Hypothalamus (tissue), 51 donors: ENCODE measurements at places on chromosomes 7 and 10.

GRCh38 chr10:114516356-114516755, 112.1 kb upstream of the AFAP1L2 start:
- DNase-seq: no peak

DNA sequence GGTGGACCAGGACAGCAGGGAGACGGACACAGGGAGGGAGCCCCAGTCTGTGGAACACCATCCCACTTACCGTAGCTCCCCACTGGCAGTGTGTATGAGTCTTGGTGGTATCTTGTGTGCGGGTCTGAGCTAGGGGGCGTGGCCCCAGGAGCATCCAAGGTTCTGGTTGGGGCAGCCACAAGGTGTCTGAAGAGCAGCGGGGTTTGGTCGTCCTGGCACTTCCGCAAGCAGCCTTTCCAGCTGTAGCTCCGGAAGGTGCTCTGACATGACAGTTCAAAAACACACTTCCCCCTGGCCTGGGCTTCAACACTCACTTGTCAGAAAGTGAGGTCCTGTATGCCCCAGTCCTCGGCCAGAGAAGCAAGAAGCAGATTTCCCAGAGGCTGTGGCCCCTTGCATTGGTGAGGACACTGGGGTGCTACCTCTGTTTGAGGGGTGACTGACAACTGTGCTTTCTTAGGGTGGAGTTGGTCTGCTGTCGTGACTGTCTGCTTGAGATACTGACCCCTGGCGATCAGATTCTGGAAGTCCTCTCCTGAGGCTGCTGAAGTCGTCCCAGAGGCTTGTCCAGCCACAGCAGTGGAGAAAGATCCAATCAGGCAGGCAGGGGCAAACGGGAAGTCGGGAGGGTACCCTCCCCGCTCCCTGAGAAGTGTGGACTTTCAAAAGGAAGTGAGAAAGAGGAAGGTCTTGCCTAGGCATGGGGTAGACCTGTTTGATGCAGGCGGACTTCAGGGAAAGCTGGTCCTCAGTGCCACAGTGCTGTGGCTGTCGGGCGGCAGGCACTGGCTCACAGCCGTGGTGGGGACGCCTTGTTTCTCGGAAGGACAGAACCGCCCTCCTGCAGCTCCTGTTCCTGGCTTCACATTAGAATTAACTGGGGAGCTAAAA, 51.4 kb upstream of the PFKFB3 start:
- DNase-seq: peak; percentile 67

GRCh38 chr7:46189255-46189790, 268.3 kb upstream of the IGFBP3 start:
- no peak for DNase-seq

GRCh38 chr10:57867241-57867640, 400.5 kb downstream of the IPMK start:
- no peak for DNase-seq

GRCh38 chr7:140778975-140779374, 82.5 kb downstream of the NDUFB2 start:
- DNase-seq: no peak

DNA sequence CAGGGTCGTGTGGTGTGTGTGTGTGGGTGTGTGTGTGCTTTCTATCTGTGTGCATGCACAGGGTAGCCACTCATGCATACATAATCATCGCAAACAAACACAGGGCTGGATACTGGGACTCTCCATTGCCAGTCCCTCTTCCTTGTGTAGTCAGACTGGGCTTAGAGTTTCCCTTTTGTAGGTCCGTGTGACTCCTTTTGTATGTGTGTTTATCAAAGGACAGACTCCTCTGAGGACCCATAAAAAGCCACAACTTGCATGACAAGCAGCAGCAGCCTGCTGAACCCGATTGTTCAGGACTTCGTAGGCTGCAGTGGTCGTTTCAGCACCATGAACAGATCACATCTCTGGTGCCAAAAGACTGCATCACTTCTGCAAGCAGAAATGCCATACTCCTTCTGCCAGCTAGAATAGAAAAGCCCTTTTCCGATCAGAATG, 895 bp downstream of the VSTM2A start:
- DNase-seq: no peak

DNA sequence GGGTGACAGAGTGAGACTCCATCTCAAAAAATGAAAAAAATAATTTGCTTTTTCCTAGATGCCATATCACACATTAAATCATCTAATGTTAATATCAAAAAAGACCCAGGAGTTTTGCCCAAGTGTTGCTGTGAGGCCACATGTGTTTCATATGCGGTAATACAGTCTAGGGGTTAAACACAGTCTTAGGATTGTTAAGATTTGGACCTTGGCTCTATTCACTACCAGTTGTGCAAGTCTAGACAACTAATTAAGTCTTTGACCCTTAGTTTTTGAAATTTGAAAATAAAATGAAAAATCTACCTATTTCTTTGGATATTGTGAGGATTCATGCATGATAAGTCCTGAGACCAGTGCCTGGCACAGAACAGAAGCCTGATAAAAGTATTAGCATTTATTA, 14.9 kb upstream of the MALRD1 start:
- DNase-seq: no peak

DNA sequence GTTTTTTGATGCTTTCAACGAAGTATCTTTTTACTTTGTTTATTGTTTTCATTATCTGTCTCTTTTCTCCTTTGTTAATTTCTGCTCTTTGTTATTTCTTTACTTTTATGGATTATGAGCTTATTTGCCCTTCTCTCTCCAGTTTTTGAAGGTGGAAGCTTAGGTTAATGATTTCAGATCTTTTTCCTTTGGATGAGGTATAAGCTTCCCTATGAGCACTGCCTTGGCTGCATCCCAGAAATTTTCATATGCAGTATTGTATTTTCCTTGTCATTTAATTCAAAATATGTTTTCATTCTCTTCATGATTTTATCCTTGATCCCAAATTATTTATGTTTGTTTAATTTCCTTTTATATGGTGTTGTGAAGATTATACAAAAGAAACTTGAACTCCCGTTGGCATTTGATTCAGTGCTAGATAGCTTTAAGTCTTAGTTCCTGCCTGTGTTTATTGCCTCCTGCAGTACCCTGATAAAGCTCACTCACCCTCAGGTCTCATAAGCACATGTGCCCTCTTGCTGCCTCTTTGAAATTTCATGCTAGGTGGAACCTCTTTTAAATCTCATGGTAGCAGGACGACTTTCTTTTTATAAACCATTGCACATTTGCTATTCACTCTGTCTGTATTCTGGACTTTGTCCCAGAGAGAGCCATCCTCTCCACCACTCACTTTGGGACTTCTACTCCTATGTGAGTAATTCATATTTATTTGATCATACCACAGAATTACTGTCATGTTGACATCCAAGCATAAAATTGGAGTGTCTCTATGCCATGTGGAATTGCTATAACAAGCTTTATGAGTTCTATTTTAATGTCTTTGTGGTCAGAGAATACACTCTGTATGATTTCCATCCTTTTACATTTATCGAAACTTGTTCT, 23.0 kb upstream of the CEP41 start:
- no peak for DNase-seq

DNA sequence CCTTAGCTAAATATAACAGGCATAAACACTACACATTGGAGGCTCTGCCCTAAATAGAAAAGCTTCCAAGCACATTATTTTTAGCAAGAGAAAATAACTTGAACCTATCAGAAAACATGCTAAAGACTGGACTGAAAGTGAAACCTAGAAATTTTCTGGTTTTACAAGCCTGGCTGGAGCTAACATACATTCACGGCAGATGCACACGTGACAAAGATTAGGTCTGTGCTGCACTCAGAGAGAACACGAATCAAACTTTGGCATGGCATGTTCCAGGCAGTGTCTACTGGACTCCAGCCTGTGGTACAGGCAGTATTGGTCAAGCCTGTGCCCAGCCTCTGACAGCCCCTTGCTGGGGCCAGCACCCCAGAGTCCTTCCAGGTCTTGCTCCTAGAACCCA, 94.1 kb upstream of the PCBD1 start:
- DNase-seq: no peak

DNA sequence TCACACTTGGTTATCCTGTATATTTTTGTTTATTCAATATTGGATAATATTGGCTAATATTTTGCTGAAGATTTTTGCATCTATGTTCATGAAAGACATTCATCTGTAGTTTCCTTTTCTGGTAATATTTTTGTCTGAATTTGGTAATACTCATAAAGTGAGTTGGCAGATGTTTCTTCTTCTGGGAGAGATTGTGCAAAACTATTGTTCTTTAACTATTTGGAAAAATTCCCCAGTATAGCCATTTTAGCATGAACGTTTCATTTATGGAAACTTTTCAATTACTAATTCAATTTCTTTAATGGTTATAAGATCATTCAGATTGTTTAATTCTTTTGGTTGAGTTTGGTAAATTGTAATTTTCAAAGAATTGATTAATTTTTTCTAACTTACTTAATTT, 560.8 kb upstream of the FZD8 start:
- no peak for DNase-seq

DNA sequence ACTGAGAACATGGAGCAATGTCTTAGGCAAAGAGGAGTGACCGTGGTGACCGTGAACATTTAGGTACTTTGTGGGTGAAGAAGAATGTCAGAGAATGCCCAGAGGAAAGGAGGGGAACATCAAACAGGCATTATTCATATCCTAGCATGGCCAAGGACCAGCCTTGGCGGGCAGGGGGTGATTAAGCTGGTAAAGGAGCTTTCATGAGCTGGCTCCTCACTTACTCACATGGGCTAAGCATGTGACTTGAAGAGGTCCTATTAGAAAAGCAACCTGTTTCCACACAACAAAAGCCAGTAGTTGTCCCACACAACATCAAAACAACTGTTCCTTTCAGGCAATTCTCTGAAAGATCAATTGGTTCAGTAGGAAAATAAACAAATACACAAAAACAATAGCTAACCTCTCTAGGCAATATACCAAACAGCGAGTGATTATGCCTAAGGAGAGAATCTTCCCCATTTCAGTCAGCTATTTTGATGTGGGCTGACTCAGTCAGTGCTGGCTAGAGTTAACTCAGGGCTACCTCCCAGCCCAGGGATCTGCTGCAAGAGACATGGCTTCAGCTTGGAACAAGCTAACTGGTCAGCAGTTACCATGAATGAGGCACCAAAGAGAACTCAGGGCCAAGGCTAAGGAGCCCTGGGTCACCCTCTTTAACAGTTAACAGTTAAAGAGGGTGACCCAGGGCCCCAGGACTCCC, 283.5 kb downstream of the ARHGAP12 start:
- no peak for DNase-seq

- no peak for DNase-seq
Measured at GRCh38 chr7:109611656-109612055, 1042.0 kb downstream of the DNAJB9 start.

GRCh38 chr7:36923943-36924436, 199.7 kb upstream of the AOAH start:
- no peak for DNase-seq

- no peak for DNase-seq
Measured at GRCh38 chr7:70014472-70015177, 416.4 kb downstream of the AUTS2 start.

GRCh38 chr7:104264285-104264684, 56.5 kb upstream of the ORC5 start:
- no peak for DNase-seq

DNA sequence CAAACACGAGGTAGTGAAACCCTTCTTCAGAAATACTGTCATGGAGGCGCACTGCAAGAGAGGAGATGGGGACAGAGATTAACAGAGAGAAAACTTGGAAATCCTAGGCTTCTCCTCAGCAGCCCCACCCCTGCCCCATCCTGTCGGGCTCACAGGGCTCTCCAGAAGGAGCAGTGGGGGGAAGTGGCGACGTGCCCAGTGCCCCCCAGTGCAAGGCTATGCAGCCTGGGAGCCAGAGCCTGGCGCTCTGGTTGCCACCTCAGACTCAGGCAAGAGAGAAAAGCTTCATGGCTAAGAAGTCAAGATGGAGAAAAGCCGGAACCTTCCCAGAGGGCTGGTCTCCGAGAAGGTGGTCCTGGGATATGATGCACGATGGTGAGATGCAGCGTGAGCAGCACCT, 21.2 kb downstream of the CAMK2G start:
- DNase-seq: no peak
